Left ventricle myocardium inferior (tissue), 1 donor: ENCODE measurements at places on chromosomes 16 and 17. TPM values are rescaled to one million over a fixed set of nuclear protein-coding genes. Genes with fewer than 3 reads are reported as not detected.

CBLN1 gene
- total RNA-seq: 0.77 TPM

ZNF174 gene
- total RNA-seq: 10.1 TPM

SCNN1G gene
- not detected for total RNA-seq

DNA sequence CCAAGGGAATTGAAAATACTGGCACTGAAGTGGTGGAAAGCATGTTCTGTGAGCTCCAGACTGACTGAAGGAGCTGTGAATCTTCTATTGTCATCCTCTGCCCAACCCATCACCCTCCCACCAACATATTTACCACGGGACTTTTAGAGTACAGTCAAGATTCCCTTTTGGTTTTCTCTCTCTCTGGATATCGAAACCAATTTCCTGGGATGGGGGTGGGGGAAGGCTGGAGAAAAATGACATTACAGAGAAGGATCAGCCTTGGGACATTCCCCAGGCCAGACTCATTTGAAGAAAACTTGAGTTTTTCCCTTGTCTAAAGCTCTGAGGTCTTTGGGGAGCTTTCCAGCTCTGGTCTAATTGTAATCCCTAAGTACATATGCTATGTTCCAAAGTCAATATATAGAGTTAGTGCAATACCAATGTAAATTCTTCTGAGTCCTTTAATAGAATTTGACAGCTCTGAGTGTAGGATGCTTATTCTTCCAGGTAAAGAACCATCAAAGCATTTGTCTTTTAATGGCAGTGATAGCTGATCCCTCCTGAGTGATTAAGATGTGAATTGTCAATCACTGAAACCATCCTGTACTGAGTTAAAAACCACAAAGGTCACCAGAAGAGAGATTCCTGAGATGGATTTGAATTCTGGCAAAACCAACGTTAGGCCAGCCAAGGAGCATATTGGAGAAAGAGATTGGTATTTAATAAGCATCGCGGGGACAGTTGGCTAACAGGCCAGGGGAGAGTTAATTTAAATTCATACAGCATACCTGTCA, 48.8 kb upstream of the CCL1 start:
- no peak for DNase-seq

DNA sequence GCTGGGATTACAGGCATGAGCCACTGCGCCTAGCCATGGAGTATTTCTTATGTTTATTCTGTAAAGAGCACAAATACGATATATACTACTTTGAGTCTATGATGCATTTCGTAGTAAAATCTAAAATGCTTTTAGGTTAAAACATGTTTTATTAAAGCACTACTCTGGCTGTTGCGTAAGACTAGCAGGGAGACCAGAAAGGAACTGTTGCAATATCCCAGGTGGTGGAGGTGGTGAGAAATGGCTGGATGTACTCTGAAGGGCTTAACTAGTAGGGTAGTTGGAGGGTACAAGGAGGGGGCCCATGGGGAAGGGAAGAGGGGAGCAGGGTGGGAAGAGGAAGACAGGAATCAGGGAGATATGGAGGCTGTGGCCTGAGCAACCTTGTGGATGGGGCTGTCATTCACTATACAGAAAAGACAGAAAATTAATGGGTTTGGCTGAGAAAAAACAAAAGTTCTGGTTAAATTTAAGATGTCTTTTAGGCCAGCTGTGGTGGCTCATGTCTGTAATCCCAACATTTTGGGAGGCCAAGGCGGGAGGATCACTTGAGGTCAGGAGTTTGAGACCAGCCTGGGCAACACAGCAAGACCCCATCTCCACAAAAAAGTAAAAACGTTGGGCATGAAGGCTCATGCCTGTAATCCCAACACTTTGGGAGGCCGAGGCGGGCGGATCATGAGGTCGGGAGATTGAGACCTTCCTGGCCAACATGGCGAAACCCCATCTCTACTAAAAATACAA, 35.8 kb downstream of the ST3GAL2 start:
- DNase-seq: no peak

DNA sequence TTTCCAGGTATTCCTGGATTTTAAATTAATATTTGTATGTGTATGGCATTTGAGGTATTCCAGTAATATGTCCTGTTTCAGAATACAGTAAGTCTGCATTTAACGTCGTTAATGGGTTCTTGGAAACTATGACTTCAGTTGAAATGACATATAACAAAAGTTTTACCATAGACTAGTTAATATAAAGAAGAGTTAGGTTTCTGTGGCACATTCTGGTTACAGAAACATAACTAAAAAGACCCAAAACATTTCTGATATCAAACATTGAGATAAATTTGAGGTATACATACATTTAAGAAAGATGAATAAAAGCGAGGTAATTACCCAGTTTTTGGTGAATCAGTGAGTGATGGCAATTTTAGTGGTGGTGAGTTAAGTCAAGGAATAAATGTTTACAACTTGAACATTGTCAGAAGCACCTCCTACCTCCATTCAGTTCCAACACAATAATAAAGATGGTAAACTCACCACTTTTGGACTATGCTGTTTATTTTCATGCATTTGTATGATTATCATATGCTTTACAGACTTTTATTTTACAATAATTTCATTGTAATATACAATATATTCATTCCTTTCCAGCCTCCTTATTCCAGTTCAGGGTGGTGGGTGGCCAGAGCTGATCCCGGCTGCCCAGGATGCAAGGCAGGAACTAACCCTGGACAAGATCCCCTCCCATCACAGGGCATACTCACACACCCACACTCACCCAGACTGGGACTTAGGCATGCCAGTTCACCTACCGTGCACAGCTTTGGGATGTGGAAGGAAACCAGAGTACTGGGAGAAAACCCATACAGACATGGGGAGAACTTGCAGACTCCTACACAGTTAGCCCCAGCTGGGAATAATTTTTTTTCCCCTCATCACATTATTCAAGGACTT, 9.7 kb downstream of the LUC7L3 start:
- DNase-seq: no peak

- peak; percentile 41 for DNase-seq
Measured at GRCh38 chr17:73278465-73279453, 17.1 kb upstream of the CPSF4L start.
